NCI-H1105 (cell line): ENCODE measurements at places on chromosomes 12 and 14.

- DNase-seq = no peak
Measured at GRCh38 chr12:53217931-53218307, 10.9 kb upstream of the ITGB7 start.

- DNase-seq = no peak
Measured at GRCh38 chr14:98412431-98412830, 859.6 kb downstream of the BCL11B start.

- DNase-seq = no peak
Measured at GRCh38 chr12:64944966-64945365, 120.5 kb downstream of the TBC1D30 start.

GRCh38 chr12:114860969-114861368, 177.0 kb upstream of the TBX3 start:
- DNase-seq = no peak

DNA sequence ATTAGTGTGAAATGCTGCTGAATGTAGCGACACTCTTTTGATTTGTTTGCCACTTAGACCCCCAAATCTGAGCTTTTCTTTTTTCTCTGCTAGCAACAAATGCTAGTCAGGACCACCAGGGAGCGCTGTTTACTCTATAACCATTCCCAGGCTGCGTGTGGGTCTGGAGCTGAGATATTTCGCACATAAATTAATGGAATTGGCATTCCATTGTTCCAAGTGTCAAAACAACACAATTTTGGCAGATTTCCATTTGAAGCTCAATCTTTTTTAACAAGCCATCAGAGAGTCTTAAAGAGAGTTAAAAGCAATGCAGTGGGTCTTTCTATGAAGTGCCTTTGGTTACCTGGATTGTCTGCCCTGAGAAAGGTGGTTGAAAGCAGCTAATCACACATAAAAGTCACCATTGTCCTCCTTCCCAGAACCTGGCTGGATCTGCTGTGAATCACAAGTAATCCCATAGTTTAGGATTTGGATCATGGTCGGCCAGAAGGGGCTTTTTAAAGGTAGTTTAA, 7.4 kb upstream of the TMEM132C start:
- DNase-seq = peak; percentile 62

GRCh38 chr12:54704202-54704601, 56.0 kb upstream of the DCD start:
- no peak for DNase-seq

DNA sequence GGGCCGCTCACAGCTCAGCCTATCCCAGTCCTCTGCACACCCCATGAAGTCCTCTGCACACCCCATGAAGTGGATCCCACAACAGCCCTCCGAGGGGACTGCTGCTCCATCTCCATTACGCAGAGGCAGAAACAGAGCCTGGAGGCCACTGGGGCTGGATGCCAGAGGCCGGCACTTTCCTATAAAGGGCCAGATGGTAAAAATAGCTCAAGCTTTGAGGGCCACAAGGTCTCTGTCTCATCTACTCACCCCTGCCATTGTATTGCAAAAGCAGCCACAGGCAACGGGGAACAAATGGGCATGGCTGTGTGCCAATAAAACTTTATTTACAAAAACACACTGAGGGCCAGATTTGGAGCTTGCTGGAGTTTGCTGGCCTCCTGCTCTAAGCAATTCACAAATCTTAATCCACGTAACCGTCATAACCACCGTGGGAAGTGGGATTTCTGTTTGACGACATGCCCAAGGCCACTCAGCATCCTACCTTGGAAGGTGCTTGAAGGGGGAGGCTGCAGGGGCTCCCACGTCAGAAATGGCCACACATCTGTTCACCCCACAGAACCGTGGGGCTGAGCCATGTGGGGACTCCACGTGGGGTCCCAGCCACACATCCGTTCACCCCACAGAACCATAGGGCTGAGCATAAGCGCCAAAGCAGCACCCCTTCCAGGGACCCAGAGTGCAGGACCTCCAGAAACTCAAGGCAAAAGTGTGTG, 92.0 kb downstream of the NCOR2 start:
- no peak for DNase-seq

DNA sequence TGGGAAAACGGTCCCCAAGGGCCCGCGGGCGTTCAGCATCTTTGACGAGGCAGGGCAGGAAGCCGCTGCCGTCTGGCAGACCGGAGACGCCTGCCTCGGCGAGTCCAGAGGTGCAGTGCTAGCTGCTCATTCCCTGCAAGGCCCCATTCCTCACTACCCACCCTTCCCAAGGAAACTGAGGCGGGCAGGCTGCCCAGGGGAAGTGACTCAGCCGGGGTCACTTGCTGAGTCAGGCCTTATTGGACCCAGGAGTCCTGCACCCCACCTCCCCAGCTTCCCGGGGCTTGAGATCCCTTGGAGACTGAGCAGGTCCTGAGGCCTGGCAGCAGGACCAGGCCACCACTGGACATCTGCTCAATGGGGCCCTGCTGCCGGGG, 3.7 kb downstream of the SH2B3 start:
- no peak for DNase-seq
